Glutamatergic neuron (in vitro differentiated cells): ENCODE measurements at places on chromosomes 4 and X. TPM values are rescaled to one million over a fixed set of nuclear protein-coding genes. Genes with fewer than 3 reads are reported as not detected.

Gene ARL9
- 0.83 TPM for total RNA-seq

Gene TRIM75
- total RNA-seq = 0.29 TPM

Gene SLC6A14
- not detected for total RNA-seq

Gene HPSE
- total RNA-seq = 1.8 TPM

- DNase-seq = no peak
These were observed 539.1 kb upstream of the MAGEB18 start for GRCh38 chrX:25599061-25599460.

GRCh38 chr4:112210777-112211176 is 20.8 kb upstream of the AP1AR start:
- DNase-seq = no peak

DNA sequence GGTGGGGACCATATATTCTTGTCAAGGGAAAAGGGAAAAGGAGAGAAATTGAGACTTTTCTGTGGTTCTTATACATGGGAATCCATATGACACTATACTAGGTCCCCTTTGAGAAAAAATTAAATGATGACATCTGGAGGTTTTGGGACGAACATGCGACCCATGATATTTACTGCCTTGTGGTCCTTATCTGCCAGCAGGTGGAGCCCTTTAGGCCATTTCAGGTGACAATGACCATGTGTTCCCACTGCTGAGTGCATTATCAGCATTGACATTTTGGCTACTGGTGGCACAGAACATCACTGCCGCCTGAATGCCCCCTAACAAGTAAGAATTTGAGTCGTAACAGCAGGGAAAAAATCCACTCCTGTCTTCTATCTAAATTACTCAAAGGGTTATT is 843.4 kb downstream of the FSTL5 start:
- peak; percentile 18 for DNase-seq

DNA sequence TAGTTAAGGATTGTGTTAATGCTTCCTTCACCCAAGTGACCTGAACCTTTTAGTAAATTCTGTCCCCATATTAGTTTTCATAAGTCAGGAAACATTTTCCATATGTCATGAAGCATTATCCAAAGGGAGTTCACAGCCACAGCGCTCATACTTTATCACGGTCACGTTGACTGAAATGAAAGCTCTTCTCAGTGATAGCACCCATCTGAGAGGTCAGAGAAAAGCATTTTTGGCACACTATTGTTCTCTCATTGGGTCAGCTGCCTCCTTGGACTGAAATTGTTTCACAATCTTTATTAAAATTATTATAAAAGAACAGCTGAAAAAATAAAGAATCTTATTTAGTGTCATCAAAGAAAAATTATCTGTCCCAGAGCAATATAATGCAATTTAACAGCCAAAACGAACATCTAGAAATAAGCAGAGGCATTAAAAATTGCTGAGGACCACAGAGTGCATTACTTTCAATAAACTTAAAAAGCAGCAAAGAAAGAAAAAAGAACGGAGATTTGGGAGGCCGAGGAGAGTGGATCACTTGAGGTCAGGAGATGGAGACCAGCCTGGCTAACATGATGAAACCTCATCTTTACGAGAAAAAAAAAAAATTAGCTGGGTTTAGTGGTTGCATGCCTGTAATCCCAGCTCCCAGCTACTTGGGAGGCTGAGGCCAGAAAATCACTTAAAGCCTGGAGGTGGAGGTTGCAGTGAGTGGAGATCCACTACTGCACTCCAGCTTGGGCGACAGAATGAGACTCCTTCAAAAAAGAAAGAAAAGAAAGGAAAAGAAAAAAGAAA is 680.8 kb upstream of the FAM241A start:
- DNase-seq = no peak

DNA sequence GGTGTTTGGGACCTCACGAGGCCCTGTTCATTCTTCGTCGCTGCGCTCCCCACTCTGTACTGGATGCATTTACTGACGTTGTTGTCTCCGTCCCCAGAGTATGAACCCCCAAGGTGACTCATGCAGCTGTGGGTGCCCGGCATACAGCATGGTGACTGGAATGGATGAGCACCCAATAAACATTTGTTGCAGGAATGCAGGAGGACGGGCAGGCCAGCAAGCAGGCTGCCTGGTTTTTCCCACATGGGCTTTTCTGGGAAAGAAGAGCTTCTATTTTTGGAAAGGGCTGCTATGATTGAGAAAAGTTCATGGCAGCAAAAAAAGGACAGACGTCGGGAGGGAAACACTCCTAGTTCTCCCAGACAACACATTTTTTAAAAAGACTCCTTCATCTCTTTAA is 893 bp upstream of the SOD3 start:
- no peak for DNase-seq

DNA sequence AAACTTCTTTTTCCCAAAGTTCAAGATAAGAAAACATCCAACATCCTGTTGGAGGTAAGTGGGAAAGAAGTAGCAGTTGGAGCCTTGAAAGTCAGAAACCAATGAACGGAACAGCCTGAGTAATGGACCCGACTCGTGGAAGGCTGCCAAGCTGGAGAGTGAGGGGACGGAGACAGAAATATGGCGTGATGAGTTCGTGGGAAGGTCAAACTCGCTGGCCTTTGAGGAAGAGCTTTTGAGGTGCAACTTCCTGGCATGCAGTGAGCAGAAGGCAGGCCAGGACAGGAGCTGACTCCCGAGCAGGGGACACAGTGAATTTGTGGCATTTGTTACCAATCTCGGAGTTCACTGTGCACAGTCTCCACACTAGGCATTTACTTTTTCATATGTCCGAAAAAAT is 1.0 kb upstream of the TRIML1 start:
- DNase-seq = no peak
